ENCODE measurements at places on chromosomes 16 and 17. TPM values are rescaled to one million over a fixed set of nuclear protein-coding genes. Genes with fewer than 3 reads are reported as not detected.

DNA sequence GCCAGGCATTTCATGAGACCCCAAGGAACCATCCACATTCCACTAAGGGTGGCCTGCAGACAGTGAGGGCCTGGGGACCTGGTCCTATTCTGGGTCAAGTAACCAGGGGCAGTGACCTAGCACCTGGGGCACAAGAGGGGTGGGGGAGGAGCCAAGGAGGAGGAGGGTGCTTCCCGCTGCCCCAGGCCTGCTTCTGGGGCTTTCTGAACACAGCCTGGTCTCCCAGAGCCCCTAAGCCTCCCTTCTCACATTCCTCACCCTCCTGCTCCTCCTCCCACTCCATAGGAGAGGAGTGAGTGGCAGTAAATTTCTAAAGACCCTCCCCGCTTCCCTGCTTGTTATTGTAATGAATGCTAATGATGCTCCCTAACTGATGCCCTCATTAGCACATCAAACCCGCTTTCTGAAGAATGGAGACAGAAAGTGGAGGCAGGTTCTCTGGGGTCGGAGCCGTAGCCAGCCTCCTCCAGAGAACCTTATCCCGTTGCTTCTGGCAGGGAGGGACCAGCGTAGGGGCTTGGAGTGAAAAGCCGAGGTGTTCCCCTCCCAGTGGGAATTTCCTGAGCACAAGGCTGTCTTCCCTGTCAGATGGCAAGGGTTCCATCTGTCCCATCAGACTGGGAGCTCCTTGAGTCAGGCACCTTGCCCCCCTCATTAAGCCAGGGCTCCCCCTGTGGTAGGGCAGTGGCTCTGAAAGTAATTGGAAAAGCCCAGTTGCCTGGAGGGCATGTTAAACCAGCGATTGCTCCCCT is 3.7 kb upstream of the SRCIN1 start:
- no peak for DNase-seq

GRCh38 chr16:29665294-29666077 is 2.4 kb downstream of the SPN start:
- DNase-seq = no peak

GRCh38 chr17:17494870-17495535 is 1.2 kb downstream of the RASD1 start:
- no peak for DNase-seq

- no peak for DNase-seq
These were observed 15.2 kb downstream of the ANKRD40 start for GRCh38 chr17:50692448-50693035.

- DNase-seq = peak; percentile 50
These were observed 3.6 kb upstream of the ZNHIT3 start for GRCh38 chr17:36482611-36483504.

GRCh38 chr17:55289106-55289446 is 24.3 kb downstream of the HLF start:
- no peak for DNase-seq

GRCh38 chr17:3535253-3535995 is 22.2 kb downstream of the TRPV3 start:
- DNase-seq = no peak

- no peak for DNase-seq
These were observed 58.8 kb upstream of the GSE1 start for GRCh38 chr16:85554114-85554888.

GRCh38 chr16:28477311-28477920 is 5.3 kb upstream of the NPIPB7 start:
- no peak for DNase-seq

DNA sequence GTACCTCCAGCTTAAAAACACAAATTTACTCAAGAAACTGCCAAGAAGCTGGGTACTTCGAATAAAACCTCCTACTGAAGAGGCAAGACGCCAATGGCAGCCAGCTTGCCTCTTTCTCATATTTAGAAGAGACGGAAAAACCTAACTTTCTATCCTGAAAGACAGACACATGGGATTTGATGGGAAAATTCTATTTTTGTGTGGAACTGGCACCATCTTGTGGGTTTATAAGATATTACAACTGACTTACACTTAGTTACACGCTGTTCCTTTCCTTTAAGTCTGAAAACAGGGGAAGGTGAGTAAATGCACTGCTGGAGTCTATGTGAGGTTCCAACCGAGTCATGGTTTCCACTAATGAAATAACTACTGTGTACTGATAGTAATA is 10.3 kb downstream of the ZNF18 start:
- DNase-seq = no peak

The RABEP2 gene
- total RNA-seq = 44.8 TPM

The SOCS1 gene
- 1.9 TPM for total RNA-seq

The CNTD1 gene
- total RNA-seq = 0.04 TPM

The SNF8 gene
- 140 TPM for total RNA-seq

The SKAP1 gene
- not detected for total RNA-seq
